ENCODE measurements at places on chromosomes 5 and 9. TPM values are rescaled to one million over a fixed set of nuclear protein-coding genes. Genes with fewer than 3 reads are reported as not detected.

- DNase-seq, result no peak
Observed at GRCh38 chr5:127192150-127192549, 98.4 kb upstream of the MEGF10 start.

DNA sequence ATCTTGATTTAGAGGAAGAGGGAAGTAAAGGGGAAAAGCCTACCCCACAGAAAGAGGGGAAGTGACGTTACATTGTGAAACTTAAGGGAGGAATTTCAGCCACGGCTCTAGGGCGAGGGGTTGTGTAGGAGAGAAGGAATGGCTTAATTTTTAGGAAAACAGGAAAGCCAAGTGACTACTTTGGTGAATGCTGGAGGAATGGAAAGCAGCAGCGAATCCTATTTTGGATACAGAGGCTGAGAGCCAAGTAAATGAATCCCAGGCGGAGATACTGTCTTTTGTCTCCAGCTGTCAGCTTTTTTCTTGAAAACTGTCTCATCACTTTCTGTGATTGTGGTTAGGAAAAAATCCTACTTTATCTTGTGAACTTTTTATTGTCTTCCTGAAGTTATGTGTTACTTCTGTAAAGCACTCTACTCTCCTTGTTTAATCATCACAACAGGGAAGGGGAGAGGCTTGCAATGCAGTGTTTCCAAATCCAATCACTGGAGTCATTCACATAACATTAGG lies 188.4 kb downstream of the TSSK1B start:
- DNase-seq, result no peak

GRCh38 chr5:8068078-8068477 lies 199.1 kb downstream of the MTRR start:
- DNase-seq, result no peak

DNA sequence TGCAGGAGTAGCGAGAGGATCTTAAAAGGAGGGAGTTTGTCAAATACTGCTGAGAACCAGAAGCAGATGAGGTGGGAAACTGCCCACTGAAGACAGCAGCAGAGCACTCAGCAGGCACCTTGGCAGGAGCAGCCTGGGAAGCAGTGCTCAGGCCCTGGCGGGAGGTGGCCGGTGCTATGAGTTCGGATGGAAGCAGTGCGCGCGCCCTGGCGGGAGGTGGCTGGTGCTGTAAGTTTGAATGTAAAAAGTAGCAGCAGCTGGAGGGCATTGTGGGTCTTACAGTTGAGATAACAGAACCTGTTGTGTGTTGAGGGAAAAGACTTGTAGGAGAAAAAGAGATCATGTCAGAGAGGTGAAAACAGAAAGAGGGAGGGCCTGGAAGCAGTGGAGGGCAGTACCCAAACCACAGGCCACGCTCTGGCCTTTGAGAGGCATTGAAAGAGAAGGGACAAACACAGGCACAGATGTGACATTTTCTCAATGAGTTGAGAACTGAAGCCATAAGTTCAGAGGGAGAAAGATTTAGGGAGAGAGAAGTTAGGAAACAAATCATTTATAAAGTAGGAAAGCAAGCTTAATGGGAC lies 130.9 kb downstream of the ERCC6L2 start:
- no peak for DNase-seq

DNA sequence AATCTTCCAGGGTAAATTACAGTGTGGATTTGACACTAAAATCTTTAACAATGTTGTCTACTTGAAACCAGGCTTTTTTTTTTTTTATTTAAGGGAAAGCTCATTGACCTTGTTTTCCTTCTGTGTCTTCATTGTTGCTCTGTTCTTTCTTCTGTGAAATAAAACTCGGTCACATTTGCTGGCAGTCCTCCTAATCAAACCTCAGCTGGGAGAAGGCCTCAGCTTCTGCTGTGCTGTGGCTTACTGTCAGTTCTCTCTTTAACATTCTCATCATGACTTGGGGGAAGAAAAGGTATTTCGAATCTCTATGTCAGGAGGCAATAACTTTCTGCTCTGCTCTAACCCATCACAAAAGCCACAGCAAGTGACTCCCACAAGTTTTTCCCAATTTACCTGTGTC lies 268.9 kb downstream of the ZNF608 start:
- no peak for DNase-seq

The PCDHGB7 gene
- total RNA-seq, result 9.8 TPM

The EFNA5 gene
- 25.7 TPM for total RNA-seq

The SGCD gene
- 81.5 TPM for total RNA-seq

Data from Right ventricle myocardium superior (tissue), 1 donor.